ENCODE measurements at places on chromosomes 13 and 19.

DNA sequence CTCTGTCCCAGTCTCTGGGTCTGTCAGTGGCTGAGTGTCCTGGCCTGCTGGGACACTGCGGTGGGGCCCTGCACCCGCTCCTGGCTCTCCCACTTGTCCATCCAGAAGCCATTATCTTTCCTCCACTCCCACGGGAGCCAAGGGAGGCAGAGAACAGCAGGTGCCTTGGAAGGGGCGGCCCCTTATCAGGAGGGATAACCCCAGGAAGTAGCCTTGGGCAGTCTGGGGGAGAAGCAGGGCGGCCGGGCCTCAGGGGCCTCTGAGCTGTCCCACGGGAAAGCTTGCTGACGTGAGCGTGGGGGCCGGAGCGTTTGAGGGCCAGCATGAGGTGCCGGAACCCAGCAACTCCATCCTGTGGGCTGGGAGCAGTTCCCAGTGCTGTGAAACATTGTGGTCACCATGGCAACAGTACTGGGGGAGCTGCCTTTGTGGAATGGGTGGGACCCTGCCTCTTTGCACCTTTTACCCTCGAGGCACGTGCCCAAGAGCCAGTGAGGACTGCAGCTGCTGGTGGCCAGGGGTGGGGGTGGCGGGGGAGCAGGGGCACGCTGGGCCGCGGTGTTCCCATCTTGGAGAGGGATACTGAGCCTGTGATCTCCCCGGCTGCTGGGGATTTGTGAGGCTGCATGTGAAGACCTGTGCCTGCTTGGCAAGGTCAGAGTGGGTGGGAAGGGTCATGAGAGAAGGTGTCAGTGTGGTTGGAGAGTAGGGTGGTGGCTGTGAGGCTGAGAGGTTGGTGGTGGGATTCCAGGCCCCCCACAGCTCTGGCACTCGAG, 20.9 kb downstream of the KLHL26 start:
- DNase-seq: no peak

DNA sequence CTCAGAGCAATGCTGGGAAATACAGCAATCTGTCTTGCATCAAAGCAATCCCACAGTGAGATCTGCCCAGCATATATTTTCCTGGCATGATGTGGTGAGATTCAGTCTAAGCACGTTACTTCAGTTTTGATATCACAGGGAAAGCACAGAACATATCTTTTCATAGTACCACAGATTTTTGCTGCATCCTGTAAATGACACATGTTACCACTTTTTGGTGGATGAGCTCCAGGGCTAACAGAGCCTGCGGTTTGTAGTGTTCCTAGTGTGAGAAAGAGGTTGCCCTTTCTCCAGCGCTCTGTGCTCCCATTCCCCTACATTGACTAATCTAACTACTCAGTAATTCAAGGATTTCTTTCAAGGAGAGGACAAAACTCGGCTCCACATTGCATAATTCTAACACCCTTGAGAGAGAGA, 409.0 kb downstream of the GPC6 start:
- no peak for DNase-seq

- no peak for DNase-seq
These were observed 1175.8 kb upstream of the MIR17HG start for GRCh38 chr13:90171649-90172048.

- peak; percentile 26 for DNase-seq
These were observed 6.2 kb downstream of the MYO1F start for GRCh38 chr19:8571006-8571411.

- DNase-seq: no peak
These were observed 50.0 kb downstream of the FRY start for GRCh38 chr13:32081591-32081990.

GRCh38 chr19:42386974-42387707, 3.0 kb downstream of the CNFN start:
- DNase-seq: peak; percentile 50

DNA sequence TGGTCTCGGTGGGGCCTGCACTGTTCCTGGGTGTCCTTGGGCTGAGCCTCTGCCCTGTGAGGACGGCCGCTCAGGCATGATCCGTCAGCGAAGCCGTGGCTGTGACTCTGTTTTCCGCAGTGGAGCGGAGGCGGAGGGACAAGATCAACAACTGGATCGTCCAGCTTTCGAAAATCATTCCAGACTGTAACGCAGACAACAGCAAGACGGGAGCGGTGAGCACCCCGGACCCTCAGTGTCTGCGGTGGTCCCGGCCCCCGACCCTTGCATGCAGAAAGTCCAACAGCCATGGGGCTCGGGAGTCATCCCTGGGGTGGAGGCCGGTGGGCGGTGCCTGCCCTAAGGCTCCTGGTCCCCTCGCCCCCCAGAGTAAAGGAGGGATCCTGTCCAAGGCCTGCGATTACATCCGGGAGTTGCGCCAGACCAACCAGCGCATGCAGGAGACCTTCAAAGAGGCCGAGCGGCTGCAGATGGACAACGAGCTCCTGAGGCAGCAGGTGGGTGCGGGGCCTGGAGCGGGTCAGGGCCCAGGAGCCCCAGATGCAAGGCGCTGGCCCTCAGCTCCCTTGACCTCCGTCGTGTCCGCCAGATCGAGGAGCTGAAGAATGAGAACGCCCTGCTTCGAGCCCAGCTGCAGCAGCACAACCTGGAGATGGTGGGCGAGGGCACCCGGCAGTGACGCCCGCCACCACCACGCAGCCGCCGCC, 3.6 kb upstream of the HAMP start:
- no peak for DNase-seq

DNA sequence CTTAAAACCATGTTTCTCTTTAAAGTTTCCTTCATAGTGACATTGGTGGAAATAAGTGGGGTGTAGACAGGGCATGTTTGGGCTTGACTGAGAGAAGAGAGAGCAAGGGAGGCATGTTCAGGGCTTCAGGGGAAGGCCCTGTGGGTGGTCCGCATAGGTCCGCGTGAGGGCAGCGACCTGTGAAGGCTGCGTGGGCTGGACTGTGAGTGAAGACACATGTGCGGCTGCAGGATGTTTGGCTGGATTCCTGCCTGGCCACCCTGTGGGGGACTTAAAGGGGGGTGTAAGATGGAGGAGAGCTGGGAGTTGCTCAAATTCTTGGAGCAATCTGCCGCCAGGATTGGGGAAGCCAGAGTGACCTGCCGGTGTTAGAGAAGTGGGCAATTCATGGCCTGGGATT, 23.8 kb upstream of the KLF12 start:
- DNase-seq: no peak

DNA sequence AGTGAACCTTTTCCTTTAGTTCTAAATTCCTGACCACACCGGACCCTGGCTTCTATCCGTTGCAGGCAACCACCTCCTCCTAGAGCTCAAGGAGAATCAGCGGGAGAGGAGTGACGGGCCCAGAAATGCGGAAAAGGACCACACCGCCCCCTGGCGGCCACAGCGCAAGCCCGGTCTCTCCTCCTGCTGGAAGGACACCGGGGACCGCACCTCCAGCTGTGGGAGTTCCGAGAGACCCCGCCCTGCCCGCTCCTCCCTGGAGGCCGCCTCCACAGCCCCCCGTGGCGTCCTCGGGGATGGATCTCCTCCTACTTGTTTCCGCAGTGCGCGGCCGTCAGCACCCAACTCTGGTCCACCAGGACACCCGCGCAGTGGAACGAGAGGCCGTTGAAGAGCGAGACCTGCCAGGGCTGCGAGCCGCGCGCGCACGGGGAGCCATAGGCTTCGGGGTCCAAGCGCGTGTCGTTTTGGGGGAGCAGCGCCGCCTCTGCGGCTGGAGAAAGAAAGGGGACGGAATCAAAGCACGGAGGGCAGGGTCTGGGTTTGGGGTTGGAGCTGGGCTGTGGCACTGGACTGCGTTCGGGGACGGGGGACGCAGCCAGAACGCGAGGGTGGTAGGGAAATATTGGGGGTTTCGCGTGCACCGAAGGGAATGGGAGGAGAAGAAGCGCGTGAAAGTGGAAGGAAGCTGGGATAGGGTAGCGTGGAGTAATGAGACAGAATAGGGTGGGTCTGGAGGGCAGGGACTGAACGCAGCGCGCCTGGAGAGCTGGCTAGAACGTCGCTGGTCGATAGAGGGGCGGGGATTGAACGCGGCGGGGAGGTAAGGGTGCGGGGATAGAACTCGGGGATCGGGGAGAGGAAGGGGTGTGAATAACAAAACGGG, 2.5 kb downstream of the KLK10 start:
- peak; percentile 7 for DNase-seq

- no peak for DNase-seq
These were observed 8.5 kb downstream of the PGLS start for GRCh38 chr19:17519967-17520366.

- no peak for DNase-seq
These were observed 15.4 kb upstream of the DHDH start for GRCh38 chr19:48918071-48918470.

DNA sequence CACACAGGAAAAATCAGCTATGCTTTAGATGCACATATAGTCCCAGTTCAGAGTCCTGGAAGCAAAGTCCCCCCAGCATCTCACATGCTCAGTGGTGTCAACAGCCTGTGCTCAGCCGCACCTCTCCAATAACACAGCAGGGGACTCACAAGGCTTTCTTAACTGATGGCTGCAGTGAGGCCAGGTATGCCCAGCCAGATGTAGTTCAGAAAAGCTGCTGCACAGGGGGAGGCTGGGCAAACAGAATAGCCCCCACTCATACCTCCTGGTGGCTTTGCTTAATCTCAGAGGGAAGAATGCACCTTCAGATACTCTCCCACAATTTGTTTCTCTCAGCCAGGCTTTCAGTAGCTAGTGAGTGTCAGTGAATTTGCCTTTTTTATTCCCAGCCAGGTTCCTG, 33.4 kb downstream of the FAM124A start:
- DNase-seq: no peak

DNA sequence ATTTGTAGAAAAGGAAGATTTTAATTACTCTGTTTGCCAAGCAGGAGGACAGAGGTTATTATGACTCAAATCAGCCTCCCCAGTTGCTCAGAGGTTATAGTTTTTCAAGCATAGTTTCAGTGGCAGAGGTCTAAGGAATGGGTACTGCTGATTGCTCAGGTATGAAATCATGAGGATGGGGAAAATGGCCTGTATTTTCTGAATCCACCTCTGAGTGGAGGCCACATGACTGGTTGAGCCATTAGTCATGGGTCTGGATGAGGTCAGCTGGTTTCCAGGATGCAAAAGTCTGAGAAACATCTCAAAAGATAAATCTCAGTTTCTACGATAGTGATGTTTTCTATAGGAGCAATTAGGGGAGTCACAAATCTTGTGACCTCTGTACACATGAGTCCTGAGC, 62.8 kb upstream of the CEACAM8 start:
- DNase-seq: no peak

DNA sequence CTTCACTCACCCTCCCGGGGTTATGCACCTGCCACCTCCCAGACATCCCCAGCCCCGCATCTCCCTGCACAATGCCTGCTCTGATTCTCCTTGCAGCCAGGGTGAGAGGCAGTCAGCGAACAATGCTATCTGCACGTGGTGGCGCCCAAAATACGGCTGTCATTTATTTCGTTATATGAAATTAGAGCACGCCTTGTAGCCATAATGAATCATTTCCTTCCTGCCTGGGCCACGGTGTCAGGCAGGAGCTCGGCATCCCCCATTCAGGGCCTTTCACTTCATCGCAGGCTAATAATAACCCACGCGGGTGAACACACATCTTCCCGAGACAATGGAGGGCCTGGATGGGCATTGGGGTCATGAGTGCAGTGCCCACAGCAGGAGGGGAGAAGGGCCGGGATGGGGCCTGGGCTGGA, 143.8 kb upstream of the ZNF507 start:
- no peak for DNase-seq

GRCh38 chr19:58380037-58380661, 681 bp downstream of the ZNF837 start:
- no peak for DNase-seq

DNA sequence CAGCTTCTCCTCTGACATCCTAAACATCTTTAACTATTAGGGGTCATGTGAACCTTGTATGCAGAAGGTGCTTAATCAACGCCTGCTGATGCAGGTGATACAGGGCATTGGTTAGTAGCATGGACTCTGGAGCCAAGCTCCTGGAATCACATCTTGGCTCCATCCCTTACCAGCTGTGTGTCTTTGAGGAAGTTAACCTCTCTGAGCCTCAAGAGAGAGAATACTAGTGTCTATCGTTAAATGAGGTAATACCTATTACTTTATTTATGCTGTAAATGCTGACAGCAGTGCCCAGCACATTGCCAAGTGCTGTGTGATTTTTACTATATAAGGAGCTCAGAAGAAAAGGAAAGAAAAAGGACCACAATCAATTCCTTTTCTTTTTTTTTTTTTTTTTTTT, 11.2 kb upstream of the SELENOW start:
- DNase-seq: no peak

- DNase-seq: no peak
These were observed 7.2 kb downstream of the ABHD13 start for GRCh38 chr13:108225440-108225839.

GRCh38 chr19:42606660-42607351, 12.1 kb upstream of the CEACAM8 start:
- peak; percentile 12 for DNase-seq

DNA sequence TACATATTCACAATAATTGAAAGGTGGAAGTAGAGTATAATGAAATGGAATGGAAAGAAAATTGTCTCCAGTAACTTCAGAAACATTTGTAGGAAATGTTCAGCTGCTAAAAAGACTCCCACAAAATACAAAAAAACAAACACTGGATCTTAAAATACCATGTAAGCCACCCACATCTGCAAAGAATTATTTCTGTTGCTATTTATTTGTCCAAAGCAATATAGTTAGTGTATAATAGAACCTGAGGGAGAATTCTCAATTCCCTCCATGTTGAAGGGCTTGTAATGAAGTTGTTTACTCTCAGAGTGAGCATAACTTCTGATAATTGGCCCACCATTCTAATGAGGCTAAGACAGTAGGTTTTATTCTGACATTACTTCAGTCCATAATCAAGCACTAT, 37.4 kb upstream of the KLF12 start:
- DNase-seq: no peak

DNA sequence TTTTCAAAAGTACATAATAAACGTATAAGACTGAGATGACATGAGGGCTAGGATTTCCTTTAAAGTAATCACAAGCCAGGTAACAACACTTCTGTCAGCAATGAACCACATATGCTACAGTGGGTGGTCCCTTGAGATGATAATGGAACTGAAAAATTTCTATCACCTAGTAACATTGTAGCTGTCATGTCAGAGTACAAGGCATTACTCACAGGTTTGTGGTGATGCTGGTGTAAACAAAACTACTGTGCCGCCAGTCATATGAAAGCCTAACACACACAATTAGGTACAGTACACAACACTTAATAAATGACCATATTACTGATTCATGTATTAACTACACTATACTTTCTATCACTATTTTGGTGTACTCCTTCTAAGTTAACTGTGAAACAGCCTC, 36.8 kb downstream of the MIPEP start:
- no peak for DNase-seq

DNA sequence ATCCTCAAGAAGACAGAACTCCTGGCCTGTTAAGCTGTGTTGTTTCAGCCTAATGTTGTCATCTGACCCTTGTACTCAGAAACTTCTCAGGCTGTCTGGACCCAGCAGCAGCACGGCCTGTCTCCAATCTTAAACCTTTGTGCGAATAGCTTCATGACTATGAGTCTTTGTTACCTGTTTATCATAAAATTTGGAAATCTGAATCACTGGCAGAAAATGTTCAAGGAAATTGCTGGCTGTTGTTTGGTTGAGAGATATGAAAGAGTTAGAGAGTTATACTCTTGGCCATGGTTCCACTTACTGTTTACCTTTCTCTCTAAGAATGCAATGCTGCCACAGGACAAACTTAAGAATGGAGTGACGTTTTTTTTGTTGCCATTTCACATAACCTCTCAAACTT, 59.6 kb downstream of the EFNB2 start:
- DNase-seq: no peak
